ENCODE measurements at places on chromosomes 6 and 20.

GRCh38 chr20:49612127-49612738 lies 44.3 kb upstream of the PTGIS start:
- DNase-seq: no peak

GRCh38 chr6:163836876-163837690 lies 422.6 kb downstream of the QKI start:
- peak; percentile 85 for DNase-seq

DNA sequence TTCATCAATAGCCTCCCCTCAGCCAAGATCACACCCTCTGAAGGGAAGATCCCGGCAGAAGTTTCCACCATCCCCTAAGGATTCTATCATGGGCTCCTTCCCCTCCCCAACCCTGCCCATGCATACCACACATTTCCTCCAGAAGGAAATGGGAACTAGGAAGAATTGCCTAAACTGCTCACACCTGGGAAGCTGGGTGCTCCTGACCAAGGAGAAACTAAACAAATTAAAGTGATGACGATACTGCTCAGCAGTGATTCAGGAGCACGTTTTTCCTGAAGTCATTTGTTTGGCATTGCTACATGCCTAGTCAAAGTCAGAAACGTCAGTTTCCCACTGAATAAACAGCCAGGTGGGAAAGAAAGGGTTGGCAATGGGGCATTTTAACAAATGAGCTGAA lies 136.1 kb upstream of the CDYL start:
- no peak for DNase-seq

- no peak for DNase-seq
Measured at GRCh38 chr20:44073011-44073674, 113.8 kb downstream of the JPH2 start.

GRCh38 chr20:57130160-57130772 lies 136.2 kb downstream of the BMP7 start:
- no peak for DNase-seq

GRCh38 chr6:123360359-123360758 lies 276.4 kb downstream of the TRDN start:
- no peak for DNase-seq

DNA sequence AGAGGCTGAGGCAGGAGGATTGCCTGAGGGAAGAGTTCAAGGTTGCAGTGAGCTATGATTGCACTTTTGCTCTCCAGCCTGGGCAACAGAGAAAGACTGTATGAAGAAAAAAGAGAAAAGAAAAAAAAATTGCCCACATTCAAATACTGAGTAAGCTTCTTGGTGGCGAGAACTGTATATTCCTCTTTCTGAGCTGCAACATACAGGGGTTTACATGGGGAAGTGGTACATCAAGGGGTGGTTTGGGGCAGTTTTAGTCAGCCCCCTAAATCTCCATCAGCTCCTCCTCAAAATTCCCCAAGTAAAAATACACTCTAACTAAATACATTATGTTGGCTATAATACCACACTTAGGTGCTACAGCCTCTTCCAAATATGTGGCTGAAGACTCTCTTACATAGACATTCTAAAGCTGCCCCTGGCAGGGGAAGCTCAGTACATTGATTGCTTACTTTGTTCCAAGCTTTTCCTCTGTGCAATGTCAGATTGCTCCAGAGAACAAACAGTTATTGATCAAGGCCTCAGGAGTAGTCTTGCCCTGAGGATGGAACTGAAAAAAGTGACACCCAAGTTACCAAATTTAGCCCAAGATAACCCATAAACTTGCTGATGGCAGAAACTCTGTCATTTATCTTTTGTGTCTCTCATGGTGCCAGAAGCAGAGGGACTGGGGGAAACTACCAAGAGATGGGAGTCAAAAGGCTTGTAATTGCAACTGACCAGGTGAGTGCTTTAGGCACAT lies 107.4 kb upstream of the RIPOR2 start:
- no peak for DNase-seq

DNA sequence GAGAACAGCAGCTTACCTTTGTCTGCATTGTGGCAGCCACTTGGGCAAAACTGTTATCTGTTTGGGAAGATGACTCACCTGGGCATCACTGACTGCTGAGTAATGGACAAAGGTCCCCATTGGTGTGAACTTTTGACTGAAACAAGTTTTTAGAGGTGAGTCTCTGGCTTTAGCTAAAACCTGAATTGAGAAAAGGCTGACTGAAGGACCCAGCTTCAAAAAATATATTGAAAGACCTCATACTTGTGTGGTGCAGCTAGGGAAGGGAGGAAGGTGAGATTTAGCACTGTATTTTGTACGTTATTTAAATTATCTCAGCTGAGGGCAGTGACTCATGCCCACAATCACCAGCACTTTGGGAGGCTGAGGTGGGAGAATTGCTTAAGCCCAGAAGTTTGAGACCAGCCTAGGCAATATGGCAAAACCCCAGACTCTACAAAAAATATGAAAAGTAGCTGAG lies 4.5 kb upstream of the CITED2 start:
- DNase-seq: no peak

DNA sequence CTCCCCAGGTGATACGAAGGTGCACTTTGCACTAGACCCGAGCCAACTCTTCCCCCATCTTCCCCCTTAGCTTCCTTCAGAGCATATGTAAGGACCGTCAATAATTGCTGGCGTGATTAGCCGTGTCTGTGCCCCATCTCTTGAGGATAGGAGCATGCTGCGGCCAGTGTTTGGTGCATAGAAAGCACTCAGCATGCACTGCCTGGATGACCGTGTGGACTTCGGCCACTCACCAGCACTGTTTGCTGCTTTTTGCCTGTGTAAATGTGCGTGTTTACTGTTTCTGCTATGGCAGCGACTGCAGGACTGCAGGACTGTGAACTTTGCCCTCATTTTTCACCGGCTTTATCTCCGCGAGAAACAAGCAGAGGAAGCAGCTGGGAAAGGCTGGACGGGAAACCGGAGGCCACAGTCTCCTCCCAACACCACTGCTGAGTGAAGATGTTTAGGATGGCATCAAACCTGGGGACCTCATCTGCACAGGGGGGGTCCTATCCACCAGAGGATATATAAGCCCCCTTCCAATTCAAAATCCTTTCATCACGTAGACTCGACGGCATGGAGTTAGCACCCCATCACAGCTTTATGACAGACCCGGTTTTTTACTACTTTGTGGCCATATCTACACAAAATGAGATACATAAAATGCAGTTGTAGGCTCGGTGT lies 150.6 kb upstream of the AFDN start:
- no peak for DNase-seq

GRCh38 chr6:10082385-10082784 lies 332.5 kb downstream of the TFAP2A start:
- DNase-seq: no peak

DNA sequence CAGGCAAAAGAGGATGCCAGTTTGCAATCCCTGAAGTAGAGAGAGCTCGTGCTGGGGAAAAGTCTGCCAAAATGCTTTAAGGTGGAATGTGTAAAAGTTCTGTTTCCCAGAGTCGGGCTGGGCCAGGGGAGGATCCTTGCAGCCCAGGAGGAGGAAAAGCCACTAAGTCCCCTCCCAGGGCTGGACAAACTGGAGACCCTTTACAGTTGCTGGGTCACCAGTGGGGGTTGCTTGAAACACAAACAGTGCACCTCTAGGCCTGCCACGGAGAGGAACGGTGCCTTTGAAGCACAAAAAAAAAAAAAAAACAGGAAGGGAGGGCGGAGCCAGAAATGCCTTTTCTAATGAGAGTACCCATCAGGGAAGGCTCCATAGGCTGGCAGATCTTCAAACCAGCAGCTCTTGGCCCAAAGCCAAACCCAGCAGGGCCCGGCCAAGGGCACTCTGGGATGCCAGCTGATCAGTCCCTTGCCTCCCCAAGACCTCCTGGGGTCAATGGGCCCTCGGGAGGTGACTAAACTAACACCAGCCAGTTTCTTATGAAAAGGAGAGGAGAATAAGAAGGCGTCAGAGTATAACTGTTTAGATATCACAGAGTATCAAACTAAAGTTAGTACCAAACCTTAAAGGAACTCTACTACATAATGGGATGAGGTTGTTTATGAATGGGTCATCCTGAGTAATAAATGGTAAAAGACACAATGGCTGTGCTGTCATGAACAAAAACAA lies 23.7 kb downstream of the HLA-A start:
- DNase-seq: no peak

Measured in spinal cord (tissue), 10 donors.